Coronary artery (tissue), 2 donors: ENCODE measurements at places on chromosomes 3 and 15.

DNA sequence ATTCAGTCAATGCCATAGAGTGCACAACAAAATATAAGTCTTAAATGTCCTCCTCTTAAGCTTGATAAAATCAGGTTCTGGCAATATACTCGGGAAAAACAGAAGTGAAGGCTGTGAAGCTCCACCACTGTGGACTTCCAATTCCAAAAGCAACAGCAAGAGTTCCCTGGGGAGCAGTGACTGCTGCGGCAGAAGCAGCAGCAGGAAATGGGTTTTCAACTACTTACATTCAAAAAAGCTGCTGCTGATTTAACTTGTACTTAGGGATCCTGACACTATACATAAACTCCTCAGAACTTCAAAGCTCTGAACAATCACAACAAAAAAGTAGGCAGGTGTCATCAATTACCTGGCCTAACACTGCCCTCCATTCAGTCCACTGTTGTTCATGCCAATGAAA, 4.7 kb downstream of the CEP152 start:
- no peak for DNase-seq

GRCh38 chr15:26771168-26771567, 1.7 kb downstream of the GABRB3 start:
- no peak for DNase-seq

DNA sequence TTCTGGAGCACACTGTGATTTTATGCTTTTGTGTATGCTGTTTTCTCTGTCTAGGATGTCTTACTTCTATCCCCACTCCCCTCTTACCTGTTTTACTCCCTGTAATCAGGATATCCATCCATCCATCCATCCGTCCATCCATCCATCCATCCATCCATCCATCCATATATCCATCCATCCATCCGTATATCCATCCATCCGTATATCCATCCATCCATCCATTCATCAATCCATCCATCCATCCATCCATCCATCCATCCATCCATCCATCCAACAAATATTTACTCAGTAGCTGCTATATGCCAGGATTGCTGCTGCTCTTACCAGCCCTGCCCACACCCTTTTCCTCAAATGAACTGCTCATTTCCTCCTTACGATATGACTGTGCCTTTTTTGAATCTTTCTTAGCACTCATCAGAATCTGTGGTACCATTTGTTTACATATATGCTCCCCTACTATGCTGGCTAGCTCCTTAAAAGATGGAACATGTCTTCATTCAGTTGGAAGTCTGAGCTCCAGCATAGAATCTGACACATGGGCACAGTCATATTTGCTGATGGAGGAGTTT, 35.2 kb downstream of the USP13 start:
- no peak for DNase-seq

GRCh38 chr3:112043621-112044201, 9.2 kb downstream of the TMPRSS7 start:
- no peak for DNase-seq

- DNase-seq, result no peak
These were observed 103.1 kb upstream of the TNIK start for GRCh38 chr3:171563298-171563697.

- DNase-seq, result no peak
These were observed 107.1 kb upstream of the PTX3 start for GRCh38 chr3:157329551-157329950.
